CD4-positive, alpha-beta memory T cell (primary cell): ENCODE measurements at places on chromosomes 1 and 21.

DNA sequence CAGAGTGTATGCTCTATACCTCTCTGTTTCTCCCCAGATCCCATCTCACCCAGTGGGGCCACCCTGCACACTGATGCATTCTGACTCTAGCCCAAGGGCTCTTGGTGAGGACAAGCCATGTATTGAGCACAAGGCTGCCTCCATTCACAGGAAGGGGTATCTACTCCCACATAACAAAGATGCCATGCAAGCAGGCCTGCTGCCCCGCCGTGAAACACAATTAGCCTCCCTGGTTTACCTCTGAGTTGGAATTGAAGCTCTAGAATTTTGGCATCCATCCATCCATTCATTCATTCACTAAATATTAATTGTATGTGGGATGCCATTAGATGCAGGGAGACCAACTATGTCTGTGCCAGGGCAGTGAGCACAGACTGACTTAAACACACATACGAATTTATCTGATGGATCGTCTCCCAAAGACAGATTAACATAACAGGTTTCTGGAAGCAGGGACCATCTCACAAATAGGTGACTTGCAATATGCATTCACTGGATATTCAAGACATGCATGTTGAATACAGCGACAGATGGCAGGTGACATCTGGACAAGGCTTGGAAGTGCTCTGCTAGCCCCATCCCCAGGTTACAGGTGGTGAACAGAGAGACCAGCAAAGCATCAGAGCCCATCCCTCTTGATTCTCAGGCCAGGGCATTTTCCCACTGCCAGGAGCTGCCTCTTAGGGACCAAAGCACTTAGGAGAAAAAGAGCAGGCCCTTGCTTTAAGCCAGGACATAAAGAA lies 34.3 kb downstream of the TRABD2B start:
- DNase-seq = no peak

GRCh38 chr21:44972821-44973220 lies 33.0 kb downstream of the SLX9 start:
- DNase-seq = no peak

DNA sequence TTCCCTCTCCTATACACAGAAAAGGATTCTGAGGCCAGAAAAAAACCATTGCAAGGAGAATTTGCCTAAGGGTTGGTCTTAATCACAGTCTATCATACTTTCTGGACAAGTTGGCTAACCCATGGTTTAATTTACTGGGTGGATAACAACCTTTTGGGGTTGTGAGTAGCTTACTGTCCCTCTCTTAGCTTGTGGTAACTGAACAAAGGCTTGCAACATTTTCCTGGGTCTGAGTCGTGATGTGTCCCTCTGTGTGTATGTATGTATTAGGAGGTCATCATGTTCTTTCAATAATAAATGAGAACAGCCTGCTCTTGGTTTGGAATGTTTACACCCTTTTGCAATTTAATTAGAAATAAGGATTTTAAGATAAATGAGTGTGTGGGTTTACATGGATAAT lies 36.7 kb downstream of the PAPPA2 start:
- no peak for DNase-seq

DNA sequence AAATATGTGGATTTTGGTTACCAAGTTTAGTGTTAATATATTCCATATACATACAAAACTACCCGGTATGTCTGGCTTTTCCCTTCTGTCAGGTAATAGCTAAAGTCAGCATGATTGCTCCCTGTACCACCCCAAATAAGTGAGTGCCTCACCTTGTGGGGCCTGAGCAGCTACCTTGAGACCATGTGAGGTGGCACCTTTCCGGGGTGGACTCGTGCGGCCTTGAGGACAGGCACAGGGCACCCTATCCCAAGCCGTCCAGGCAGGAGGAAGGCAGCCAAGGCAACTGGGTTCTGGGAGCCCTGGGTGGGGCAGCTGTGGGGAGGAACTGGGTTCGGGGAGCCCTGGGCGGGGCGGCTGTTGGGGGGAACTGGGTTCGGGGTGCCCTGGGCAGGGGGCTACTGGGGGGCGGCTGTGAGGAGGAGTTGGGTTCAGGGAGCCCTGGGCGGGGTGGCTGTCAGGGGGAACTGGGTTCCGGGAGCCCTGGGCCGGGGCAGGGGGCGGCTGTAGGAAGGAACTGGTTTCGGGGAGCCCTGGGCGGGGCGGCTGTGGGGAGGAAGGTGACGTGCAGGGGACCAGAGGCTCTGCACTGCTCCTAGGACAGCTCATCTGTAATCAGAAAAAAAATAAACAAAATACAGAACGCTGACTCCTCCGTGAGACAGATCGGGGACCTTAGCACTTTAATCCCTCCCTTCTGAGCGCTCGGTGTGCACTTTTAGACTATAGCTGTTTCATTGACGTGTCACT lies 63.3 kb downstream of the POFUT2 start:
- peak; percentile 89 for DNase-seq

DNA sequence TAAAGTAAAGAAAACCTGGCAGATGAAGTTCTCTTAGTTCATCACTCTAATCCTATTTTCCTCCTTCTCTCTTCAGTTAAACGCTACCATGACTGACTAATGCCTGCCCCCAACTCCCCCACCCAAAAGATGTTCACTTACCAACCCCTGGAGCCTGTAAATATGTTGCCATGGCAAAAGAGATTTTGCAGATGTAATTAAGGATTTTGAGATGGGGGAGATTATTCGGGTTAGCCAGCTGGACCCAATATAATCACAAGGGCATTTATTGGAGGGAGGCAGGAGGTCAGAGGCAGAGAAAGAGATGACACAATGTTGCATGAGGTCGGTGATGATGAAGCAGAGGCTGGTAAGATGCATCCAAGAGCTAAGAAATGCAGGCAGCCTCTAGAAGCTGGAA lies 69.3 kb upstream of the PPP2R5A start:
- DNase-seq = no peak

- no peak for DNase-seq
Observed at GRCh38 chr1:191240925-191241324, 763.3 kb upstream of the BRINP3 start.

- no peak for DNase-seq
Observed at GRCh38 chr1:156390469-156391365, 21.7 kb downstream of the RHBG start.

GRCh38 chr1:151715726-151716404 lies 738 bp downstream of the CELF3 start:
- DNase-seq = no peak

GRCh38 chr21:45509566-45510465 lies 32.4 kb downstream of the SLC19A1 start:
- no peak for DNase-seq

DNA sequence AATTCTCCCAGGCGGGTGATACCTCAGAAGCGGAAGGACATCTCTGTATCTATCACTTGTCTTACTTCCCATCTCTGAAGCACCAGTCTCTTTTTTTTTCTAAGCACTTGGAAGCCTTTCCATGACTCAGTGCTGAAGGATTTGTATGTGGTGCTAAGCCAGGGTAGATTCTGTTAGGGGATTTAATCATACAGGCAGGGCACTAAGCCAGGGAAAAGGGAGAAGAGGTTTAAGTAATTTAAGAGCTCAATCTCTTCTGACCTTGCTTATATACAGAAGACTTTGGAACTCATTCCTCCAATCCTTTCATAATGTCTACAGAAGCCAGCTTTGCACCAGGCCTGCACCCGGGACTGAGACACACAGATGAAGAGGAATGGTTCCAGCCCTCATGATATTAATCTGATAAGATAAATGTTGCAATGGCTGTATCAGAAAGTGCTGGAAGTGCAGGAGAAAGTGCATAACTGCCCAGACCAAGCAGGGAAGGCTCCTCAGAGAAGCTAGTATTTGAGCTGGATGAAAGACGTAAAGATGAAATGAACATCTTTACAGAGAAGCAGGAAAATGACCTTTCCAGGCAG lies 11.0 kb downstream of the FAM163A start:
- no peak for DNase-seq

DNA sequence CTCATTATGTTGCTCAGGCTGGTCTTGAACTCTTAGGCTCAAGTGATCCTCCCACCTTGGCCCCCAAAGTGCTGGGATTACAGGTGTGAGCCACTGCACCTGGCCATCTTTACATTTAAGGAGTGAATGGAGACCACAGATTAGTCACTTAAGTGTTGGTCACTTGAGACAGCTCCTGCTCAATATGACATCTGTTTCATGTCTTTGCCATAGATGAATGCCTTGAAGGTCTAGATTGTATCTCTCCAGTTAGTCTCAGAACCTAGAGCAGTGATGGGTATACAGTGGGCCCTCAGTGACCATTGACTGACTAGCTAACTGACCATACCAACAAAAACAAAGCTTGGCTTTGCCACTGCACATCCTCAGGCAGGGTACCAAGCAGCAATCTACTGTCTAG lies 15.3 kb downstream of the BCL9 start:
- no peak for DNase-seq

DNA sequence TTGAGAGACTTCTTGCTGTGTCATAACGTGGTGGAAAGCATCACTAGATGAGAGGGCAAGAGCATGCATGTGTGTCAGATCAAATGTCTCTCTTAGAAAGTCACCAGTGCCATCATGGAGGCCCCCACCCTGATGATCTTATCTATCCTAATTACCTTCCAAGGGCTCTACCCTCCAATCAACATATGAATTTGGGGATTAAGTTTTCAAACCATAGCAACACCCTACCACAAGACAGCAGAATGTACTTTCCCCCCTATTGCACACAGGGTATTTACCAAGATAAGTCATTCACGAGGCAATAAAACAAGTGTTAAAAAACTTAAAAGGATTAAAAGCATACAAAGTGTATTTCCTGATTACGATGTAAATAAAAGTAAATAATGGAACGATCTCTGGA lies 515.6 kb downstream of the LMO4 start:
- no peak for DNase-seq

GRCh38 chr1:89350298-89350697 lies 13.6 kb upstream of the GBP6 start:
- DNase-seq = no peak

DNA sequence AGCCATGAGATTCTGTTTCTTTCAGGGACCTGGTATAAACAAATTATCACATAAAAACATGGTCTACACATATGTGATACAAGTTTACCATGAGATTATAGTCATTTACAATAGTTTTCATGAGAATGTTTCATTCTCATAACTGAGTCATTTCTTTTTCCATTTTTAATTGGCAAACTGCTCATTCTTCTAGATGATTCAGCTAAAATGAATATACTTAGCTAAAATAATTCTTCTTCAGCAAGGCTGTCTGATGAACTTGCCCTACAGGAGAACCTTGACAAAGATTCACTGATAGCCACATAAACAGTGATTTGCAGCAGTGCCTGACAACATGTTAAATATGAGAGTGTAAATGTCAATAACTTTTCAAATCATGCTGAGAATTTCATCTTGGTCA lies 253.2 kb downstream of the FMN2 start:
- DNase-seq = no peak

DNA sequence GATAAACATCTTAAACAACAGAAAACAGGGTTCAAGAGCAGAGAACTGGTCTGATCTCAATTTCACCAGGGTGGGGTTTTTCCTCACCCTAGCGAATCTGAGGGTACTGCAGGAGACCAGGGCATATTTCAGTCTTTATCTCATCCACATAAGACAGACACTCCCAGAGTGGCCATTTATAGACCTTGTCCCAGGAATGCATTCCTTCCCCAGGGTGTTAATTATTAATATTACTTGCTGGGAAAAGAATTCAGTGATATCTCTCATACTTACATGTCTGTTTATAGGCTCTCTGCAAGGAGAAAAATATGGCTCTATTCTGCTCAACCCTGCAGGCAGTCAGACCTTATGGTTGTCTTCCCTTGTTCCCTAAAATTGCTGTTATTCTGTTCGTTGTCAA lies 84.1 kb downstream of the LYPLAL1 start:
- DNase-seq = no peak

GRCh38 chr1:210123924-210124589 lies 108.5 kb upstream of the SERTAD4 start:
- DNase-seq = no peak

DNA sequence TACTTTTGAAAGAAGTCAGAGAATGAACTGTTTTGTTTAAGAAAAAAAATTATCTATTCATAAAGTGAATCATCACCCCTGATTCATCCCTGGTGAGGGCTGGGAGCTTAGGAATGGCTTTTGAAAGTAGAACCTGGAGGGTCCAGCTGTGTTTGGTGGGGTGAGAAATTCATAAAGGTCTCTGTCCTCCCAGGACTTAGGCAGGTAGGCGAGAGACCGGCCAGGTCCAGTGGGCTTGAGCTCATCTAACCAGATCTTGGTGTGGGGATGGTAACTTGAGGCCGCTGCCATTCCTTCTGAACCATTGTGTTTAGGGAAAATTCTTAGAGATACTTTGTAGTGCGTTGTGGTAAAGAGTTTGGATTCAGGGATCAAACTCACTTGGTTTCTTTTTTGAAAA lies 156.8 kb upstream of the TNR start:
- DNase-seq = no peak

DNA sequence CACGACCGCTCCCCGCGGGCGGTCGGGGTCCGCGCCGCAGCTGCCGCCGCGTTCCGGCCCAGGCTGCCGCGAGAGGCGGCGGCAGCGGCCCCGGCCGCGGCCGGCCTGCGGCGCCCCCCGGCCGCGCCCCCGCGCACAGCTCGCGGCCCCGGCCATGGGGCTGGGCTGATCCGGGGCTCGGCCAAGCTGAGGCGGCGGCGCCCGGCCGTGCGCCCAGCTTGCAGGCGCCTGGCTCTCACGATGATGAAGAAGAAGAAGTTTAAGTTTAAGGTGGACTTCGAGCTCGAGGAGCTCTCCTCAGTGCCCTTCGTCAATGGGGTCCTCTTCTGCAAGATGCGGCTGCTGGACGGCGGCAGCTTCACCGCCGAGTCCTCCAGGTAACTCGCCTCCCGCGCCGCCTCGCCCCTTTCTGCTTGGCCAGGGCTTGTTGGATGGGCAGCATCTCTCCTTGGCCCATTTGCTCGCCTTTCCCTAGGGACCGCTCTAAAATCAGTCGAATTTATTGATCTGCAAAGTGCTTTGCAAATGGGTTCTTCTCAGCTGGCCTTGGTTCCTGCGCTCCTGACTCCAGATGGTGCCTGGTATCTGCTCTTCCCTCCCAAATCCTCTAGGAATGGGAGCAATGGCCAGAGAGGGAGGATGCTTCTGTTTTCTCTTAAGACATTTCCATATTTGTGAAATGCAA lies 431 bp downstream of the EEIG2 start:
- DNase-seq = peak; percentile 30

- DNase-seq = no peak
Observed at GRCh38 chr1:239237912-239238311, 148.5 kb upstream of the CHRM3 start.

DNA sequence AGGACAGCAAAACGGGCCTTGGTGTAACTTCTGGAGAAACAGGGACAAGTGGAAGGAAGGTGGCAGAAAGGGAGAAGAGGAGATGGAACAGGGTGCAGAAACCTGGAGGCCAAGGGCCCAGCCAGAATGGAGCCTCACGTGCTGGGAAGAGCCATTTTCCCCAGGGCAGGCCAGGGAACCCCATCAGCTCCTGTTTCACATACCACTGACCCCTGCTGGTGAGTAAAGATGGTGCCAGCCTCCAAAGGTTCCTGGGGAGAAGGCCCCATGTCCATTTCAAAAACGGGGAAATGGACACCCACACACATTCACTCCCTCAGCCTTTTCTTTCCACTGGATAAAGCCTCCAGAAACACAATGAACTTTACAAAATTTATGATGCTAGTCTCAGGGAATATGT lies 57.6 kb upstream of the JUN start:
- DNase-seq = peak; percentile 17
